ENCODE measurements at places on chromosomes 11 and 22. TPM values are rescaled to one million over a fixed set of nuclear protein-coding genes. Genes with fewer than 3 reads are reported as not detected.

GRCh38 chr11:35725885-35726284 is 63.3 kb downstream of the TRIM44 start:
- peaks cover 12% of the 10 kb centered on the region for H3K36me3 ChIP-seq
- DNase-seq, result no peak
- H3K27ac ChIP-seq, result no peak overlapping the region
- no peaks in the 10 kb centered on the region for H3K4me1 ChIP-seq
- H3K27me3 ChIP-seq, result no peaks in the 10 kb centered on the region

GRCh38 chr22:37967147-37967546 is 13.6 kb downstream of the POLR2F start:
- H3K4me1 ChIP-seq, result no peaks in the 10 kb centered on the region
- no peak for DNase-seq
- no peak overlapping the region for H3K4me3 ChIP-seq
- H3K27ac ChIP-seq, result no peak overlapping the region
- no peaks in the 10 kb centered on the region for H3K27me3 ChIP-seq

DNA sequence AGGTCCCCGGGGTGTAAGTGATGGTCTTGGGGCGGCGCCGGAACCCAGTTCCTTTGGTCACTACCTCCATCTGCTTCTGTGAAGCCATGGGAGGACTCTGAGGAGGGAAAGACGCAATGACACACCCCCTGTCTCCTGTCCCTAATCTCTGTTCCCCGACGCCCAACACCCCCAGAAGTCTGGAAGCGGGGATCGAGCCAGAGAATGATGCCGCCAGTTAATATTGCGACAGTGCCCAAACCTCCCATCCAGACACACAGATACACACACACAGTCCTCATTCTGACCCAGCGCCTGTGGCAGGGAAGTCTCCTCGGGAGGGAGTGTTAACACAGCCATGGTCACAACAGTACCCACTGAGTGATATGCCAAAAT is 352 bp downstream of the C22orf23 start:
- peak overlapping the region; percentile 72 for H3K27ac ChIP-seq
- no peak for DNase-seq
- H3K36me3 ChIP-seq, result peaks cover 16% of the 10 kb centered on the region
- H3K27me3 ChIP-seq, result peaks cover 3% of the 10 kb centered on the region
- peak overlapping the region; percentile 72 for H3K4me3 ChIP-seq
- peaks cover 20% of the 10 kb centered on the region for H3K4me1 ChIP-seq

Gene ADAMTS8
- not detected for total RNA-seq
